Activated T-cell treated with anti-CD3 and anti-CD28 coated beads for 4 hours (primary cell): ENCODE measurements at places on chromosomes 6 and 20.

DNA sequence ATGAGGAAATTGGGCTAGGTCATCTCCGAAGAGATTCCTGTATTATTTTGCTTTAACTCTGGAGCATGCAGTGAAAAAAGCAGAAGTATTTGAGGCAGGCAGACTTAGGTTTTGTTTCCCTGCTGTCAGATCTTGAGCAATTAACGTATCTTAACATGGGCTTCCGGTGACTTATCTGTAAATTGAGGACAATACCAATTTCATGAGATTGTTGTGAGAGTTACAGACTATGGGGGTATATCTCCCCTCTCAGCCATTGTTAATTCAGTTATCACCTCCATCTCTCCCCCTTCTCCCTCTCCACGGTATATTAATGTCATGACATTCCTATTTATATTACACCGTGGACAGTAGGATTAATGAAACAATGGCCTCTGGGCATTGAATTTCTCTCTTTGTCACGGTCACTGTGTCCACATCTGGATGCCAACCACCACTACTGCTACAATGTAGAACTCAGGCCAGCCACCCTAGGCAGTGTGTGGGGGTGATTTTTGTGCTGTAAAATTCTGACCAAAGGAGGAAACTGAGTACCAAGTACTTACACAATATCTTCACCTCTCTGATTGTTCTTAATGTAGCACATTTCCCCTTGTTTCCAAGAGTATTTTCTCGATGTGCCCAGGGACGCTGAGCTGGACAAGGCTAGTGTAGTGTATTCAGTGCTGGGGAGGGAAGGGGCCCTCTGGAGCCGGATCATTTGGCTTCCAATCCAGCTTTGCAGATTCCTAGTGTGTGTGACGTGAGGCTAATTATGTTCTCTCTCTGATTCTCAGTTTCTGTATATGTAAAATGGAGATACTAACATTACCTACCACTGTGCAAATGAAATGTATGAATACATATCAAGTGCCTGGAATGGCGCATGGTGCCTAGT lies 77.2 kb downstream of the GCNT2 start:
- DNase-seq, result no peak

- DNase-seq, result no peak
Measured at GRCh38 chr6:81933608-81934051, 181.1 kb upstream of the TENT5A start.

- no peak for DNase-seq
Measured at GRCh38 chr20:20295621-20296498, 72.0 kb upstream of the INSM1 start.

- peak; percentile 43 for DNase-seq
Measured at GRCh38 chr6:24936641-24937317, 1.0 kb upstream of the RIPOR2 start.

- no peak for DNase-seq
Measured at GRCh38 chr20:52481443-52481842, 289.9 kb upstream of the ZFP64 start.

DNA sequence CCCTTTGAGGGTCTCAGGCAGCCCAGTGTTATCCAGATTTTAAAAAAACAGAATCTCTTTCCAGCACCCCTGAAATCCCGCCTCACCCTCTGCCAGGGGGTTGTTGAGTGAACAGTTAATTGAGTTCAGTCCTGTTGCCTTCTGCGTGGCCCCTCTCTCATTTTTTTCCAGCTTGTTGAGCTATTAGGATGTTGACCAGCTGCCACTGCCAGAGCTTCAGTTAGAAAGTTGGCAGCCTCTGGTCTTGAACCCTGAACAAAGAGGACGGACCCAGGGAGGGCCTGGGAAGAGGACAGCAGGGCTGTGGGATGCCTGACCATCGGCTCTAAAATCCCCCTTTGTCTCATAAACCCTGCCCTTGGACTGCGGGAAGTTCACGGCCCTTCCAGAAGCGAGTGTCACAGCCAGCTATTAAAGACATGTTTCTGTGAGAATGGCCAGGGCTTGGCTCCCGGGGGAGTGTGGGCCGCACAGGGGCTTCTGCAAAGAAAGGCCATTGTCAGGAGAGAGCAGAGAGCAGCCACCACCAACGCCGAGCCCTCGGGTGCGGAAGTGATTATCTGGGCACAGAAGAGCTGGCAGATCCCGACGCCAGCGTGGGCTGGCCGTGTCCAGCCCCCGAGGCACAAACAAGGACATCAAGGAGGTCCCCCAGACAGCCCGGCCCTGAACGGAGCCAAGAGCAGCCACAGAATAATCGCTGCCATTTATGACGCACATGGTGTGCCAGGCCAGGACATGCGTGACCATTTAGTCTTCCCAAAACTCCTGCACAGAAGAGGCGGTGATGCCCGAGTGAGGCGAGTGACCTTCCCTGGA lies 189.0 kb downstream of the ANKRD60 start:
- DNase-seq, result no peak

- no peak for DNase-seq
Measured at GRCh38 chr20:52331655-52332054, 140.1 kb upstream of the ZFP64 start.

DNA sequence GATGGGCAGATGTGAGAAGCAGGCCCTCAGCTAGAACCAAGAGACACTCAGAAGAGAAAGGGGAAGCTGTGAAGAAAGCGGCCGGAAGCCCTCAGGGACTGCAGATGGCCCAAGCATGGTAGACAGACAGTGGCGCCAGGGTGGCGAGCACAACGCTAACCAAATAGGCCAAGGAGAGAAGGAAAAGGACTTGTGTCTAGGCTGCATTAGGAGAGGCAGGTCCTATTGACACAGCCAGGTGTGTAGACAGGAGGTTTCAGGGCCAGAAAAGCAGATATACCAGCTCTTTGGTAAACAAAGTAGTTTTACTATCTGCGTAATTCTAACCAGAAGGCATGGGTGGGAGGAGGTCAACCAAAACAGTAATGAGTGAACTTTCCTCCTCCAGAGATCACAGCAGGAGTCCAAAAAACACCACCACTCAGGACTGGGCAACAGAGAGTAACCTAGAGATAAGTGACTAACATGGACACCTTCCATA lies 15.8 kb upstream of the MAP7 start:
- no peak for DNase-seq

- DNase-seq, result no peak
Measured at GRCh38 chr6:127606131-127606562, 29.2 kb downstream of the C6orf58 start.

DNA sequence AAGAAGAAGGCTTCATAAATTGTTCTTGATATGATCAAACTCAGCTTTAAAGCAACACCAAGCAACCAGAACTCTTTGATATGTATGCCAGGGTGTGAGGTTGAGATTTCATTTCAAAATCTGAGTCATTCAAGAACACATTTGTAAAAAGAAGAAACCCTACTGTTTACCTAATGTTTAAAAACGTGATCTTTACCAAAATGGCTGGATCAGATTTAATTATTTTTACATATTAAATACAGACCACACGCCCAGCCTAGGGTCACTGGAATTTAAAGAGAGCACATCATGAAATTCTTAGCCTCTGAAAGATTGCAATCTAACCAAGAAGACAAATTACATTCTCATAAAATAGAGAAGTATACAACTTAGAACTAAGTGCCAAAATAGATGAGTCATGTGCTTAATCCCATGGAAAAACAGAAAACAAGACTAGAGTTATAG lies 206.8 kb upstream of the SMLR1 start:
- no peak for DNase-seq

GRCh38 chr6:104286641-104287040 lies 573.1 kb downstream of the HACE1 start:
- DNase-seq, result no peak

DNA sequence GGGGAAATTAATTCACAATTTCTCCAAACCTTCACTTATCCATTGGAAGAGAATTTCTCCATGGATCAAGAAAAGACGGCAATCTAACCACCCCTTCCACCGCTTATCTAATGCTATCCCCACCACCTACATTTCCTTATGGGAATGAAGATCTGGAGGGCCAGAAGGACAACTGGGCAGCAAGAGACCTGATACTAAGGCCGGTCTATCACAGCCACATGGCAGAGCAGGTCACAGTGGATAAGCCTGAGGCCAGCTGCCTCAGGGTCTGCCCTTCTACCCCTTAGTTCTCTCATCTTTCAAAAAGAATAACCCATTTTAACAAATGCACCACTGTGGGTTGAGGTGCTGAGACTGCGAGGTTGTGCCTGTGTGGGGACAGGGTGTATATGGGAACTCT lies 37.1 kb downstream of the MAN1A1 start:
- DNase-seq, result no peak

- no peak for DNase-seq
Measured at GRCh38 chr6:15960740-15961634, 167.9 kb upstream of the MYLIP start.

GRCh38 chr20:676315-676937 lies 824 bp upstream of the SCRT2 start:
- no peak for DNase-seq

GRCh38 chr6:84743616-84744015 lies 20.8 kb downstream of the TBX18 start:
- no peak for DNase-seq

DNA sequence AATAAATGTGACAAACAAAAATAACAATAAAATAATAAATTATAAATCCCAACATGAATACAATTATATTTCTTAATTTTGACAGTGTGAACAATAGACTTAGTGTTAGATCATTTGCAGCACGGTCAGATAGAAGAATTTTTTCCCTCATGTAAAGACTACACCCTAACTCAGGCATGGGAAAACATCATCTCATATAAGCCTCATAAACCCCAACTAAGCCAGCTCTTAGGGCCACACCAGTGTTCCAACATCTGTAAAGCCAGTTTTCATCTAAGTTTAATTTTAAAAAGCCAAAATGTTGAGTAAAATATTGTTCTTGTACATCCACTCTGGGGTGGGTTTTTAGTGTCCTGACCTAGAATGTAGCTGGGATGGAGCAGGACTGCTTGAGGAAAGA lies 167.4 kb downstream of the QRSL1 start:
- DNase-seq, result no peak

DNA sequence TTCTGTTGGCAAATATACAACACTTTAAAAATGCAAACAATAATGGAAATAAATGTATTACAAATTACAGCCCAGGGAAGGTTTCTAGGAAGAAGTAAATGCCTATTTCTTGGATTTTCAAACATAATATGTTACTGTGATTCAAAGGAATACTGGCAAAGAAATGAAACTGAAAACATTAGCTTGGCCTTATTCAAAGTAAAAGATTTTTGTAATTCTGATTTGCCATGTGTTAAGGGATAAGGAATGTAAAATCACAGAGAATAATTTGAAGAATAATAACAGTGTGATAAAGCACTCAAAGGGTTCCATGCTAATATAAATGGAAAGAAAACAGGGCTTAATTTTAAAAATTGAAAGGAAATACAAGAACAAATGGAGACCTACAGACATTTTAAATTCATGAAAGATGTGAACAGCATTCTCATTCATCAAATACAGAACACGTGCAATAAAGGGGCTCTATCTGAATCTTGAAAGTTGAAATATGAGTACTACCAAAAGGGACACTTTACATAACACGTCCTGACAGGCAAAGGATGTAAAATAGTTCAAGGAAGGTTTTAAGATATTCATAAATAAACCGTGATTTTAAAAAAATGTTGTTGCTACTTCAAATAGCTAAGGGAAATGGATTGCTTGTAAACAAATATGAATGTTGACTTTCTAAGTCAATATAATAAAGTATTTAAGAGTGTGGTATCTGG lies 138.1 kb downstream of the RFPL4B start:
- no peak for DNase-seq

DNA sequence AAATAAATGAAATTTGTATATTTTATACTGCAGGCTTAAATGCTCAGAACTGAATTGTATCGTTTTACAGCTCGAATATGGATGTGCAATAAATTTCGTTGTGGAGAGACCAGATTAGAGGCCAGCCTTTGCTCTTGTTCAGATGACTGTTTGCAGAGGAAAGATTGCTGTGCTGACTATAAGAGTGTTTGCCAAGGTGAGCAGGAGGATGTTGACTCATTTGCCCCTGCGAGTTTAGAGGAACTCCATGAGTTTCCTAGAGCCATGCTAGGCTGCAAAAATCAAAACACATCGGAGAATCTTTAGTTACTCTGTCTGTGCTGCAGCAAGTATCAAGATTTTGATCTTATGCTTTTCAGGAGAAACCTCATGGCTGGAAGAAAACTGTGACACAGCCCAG lies 15.4 kb downstream of the ENPP3 start:
- no peak for DNase-seq

DNA sequence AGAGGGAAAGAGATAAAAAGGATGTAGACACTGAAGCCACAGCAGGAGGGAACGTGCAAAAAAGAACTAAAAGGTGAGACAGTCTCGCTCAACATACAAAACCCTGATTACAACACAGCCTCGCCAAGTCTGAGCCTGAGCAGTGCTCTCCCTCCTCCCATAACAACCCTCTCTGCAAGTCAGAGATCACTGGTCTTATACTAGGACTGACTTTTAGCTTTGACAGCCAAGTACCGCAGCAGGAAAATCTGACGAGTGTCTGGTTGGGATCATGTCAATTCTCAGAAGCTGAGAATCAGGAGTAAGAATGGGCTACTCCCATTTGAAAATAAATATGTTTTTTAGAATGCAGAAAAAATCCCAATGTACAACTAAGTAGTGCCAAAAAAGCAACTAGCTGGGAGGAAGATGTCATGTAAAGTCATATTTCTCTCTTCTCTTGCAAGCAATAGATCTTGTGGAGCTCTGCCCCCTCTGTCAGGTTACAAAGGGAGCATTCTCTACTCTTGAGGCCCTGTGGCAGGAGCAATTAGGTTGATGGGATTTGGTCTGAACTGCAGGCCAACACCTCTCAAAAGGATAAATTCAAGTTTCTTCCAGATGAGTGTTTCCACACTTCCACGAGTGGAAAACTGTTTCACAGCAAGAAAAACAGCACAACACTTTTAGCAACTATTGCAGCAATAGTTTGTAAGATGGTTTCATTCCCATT lies 118.9 kb upstream of the COL21A1 start:
- no peak for DNase-seq

DNA sequence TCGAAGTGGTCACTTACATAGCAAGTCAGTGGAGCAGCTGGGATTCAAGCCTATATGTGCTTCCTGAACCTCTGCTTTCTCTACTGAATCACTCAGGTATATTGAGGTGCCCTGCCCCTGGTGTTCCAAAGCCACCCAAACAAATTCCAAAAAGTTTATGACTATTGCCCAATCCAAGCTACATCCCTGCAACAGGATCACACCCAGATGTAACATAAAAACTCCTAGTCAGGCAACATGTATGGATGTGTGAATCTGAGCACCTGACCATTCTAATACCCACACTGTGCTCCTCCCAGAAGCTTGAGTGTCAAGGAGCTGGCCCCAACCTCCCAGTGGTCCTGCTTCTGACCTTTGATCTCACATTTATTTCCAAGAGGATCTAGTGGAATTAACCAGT lies 39.5 kb upstream of the SIRPA start:
- no peak for DNase-seq
